ENCODE measurements at places on chromosomes 4 and X.

GRCh38 chr4:169925678-169926077 lies 100.5 kb downstream of the MFAP3L start:
- DNase-seq: no peak

- no peak for DNase-seq
Observed at GRCh38 chr4:159297091-159297490, 194.2 kb downstream of the RAPGEF2 start.

- no peak for DNase-seq
Observed at GRCh38 chr4:152514356-152514755, 21.5 kb downstream of the FBXW7 start.

DNA sequence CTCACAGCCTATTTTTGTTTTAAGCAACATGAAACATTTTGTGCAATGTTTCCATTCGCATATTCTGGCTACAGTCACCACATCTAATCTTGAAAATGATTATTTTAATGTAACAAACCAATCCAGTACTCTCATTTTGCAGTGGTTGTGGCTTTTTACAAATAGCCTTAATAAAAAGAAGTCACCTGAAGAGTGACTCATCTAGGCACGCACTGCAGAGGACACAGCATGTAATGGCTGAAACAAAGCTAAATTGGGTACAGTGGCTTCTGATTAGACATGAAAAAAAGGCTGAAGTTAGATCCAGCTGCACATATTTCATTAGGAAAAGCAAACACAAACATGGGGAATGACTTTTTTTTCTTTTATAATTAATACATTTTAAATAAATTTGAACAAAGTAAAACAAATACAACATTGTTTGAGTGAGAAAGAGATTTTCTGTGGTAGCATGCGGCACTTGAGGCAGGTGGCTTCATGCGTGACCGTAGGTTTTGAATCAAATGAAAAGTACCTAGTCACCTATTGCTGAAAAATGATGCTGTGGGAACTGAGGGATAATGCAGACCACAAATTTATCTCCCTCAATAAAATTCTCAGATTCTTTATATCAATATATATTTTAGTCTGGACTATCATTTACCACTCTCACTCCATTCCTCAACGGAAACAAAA lies 240.8 kb upstream of the DDX53 start:
- DNase-seq: no peak

DNA sequence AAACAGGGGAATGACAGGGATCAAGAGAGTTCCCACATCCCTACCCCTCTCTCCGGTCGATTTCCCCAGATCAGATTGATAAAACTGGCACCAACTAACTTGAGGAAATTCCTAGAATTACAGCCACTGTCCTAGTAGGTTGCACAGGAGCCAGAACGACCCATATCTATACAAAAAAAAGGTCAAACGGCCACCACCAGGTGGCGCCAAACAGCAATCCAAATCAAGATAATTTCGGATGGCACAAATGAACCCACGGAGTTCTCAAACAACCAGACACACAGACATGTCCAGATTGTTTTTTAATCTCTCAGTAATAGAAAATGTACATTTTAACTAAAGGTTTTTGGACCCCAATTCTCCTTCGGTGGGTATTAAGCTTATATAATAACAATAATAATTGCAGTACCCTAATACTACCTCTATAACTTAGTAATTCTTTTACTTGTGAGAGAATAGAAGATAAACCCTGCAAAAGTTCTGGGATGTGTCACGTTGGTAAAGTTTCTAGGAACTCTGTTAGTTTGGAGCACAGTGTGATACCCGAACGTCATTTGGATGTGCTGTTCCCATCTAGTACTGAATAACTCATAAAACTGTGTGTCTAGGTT lies 212.6 kb downstream of the SPOCK3 start:
- peak; percentile 80 for DNase-seq

GRCh38 chr4:181796502-181796901 lies 446.7 kb upstream of the TENM3 start:
- no peak for DNase-seq

GRCh38 chrX:40975951-40976350 lies 109.3 kb upstream of the USP9X start:
- no peak for DNase-seq

DNA sequence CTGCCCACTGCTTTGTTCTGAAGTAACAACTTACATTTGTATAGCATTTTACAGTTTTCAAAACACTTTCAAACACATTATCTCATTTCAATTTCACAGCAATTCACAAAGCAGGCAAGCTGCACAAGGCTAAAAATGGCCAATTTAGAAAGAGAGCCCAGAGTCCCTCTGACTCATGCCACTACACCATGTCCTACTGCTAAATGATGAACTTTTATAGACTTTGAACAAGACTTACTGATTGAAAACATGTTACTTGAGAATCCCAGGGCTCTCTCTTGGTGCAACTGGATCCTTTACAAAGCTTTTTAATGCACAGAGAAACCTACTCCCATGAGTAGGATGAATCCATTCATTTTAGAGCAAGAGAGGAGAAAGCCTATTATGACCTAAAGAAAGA lies 5.8 kb upstream of the G3BP2 start:
- DNase-seq: no peak

Measured in nephron progenitor cell (in vitro differentiated cells).